ENCODE measurements at places on chromosomes 12 and 14. TPM values are rescaled to one million over a fixed set of nuclear protein-coding genes. Genes with fewer than 3 reads are reported as not detected.

LYZ gene
- 0.14 TPM for total RNA-seq

KRT78 gene
- not detected for total RNA-seq

CDKN1B gene
- 133 TPM for total RNA-seq

ATF7IP gene
- total RNA-seq: 117 TPM

TSPAN11 gene
- not detected for total RNA-seq

SPTSSA gene
- 12.0 TPM for total RNA-seq

LEMD3 gene
- 47.3 TPM for total RNA-seq

SLC10A1 gene
- not detected for total RNA-seq

KRT2 gene
- total RNA-seq: 0.24 TPM

ULK1 gene
- 25.3 TPM for total RNA-seq

RILPL2 gene
- 7.5 TPM for total RNA-seq

FGF6 gene
- not detected for total RNA-seq

DIO2 gene
- total RNA-seq: not detected

NRXN3 gene
- not detected for total RNA-seq

RDH5 gene
- total RNA-seq: 9.7 TPM

OVCH1 gene
- total RNA-seq: not detected

RASAL1 gene
- 0.38 TPM for total RNA-seq

PTCSC3 gene
- not detected for total RNA-seq

PLCZ1 gene
- total RNA-seq: not detected

SYCP3 gene
- 0.43 TPM for total RNA-seq

CFAP54 gene
- 0.29 TPM for total RNA-seq

IFNG gene
- total RNA-seq: 3.1 TPM

POTEG gene
- total RNA-seq: not detected

ADAMTS20 gene
- total RNA-seq: not detected

IFNG-AS1 gene
- total RNA-seq: 0.71 TPM

CPNE6 gene
- total RNA-seq: not detected
